ENCODE measurements at places on chromosomes 4 and X. TPM values are rescaled to one million over a fixed set of nuclear protein-coding genes. Genes with fewer than 3 reads are reported as not detected.

Gene IL13RA2
- total RNA-seq, result not detected

Gene NAT8L
- 0.65 TPM for total RNA-seq

Gene RPA4
- total RNA-seq, result 0.42 TPM

Gene SCD5
- 7.0 TPM for total RNA-seq

Gene LINC00632
- not detected for total RNA-seq

Gene MUC7
- not detected for total RNA-seq

Gene LIMCH1
- total RNA-seq, result not detected

Gene YIPF7
- total RNA-seq, result not detected

Gene PRSS12
- not detected for total RNA-seq

Gene GASK1B
- not detected for total RNA-seq

Gene GRIA2
- not detected for total RNA-seq

Gene FATE1
- not detected for total RNA-seq

Gene BCORL1
- 11.6 TPM for total RNA-seq

Gene SPOCK3
- total RNA-seq, result not detected

Gene ATP2B3
- total RNA-seq, result not detected

Gene MEPE
- total RNA-seq, result not detected

Gene EDNRA
- total RNA-seq, result not detected

Gene TEC
- 2.2 TPM for total RNA-seq

Gene ARAP2
- 37.3 TPM for total RNA-seq

Gene HS6ST2
- 0.19 TPM for total RNA-seq

Gene CENPI
- total RNA-seq, result 16.9 TPM

Gene PNMA6A
- total RNA-seq, result 1.2 TPM

Gene IL1RAPL1
- not detected for total RNA-seq

Gene CCDC158
- not detected for total RNA-seq

Gene NWD2
- not detected for total RNA-seq

Gene CSN1S1
- not detected for total RNA-seq

Gene HPGDS
- total RNA-seq, result not detected

Gene RXFP1
- not detected for total RNA-seq

Gene MAMLD1
- total RNA-seq, result 5.8 TPM

Gene FUNDC1
- 10.5 TPM for total RNA-seq

Gene CLCN4
- total RNA-seq, result 0.04 TPM

Gene VCX3A
- total RNA-seq, result not detected

Gene CLDN34
- not detected for total RNA-seq

Gene PAGE2B
- total RNA-seq, result not detected

Gene SERTM2
- not detected for total RNA-seq

Gene USP17L19
- not detected for total RNA-seq

Gene PIR
- 2.1 TPM for total RNA-seq

Gene ODAPH
- total RNA-seq, result not detected

Gene PDGFRA
- not detected for total RNA-seq

Gene POF1B
- not detected for total RNA-seq

Gene RTL9
- total RNA-seq, result not detected

Gene ASB5
- not detected for total RNA-seq

Gene IL2RG
- total RNA-seq, result 317 TPM

Gene FDCSP
- total RNA-seq, result not detected

Gene MAML3
- 0.65 TPM for total RNA-seq

Gene CYP2U1
- 3.1 TPM for total RNA-seq

Gene IL9R
- total RNA-seq, result 1.8 TPM

Gene SPACA5
- not detected for total RNA-seq

Gene CYLC1
- total RNA-seq, result not detected

Gene NAA11
- not detected for total RNA-seq

Gene MTMR8
- total RNA-seq, result 6.0 TPM

Data from activated CD8-positive, alpha-beta memory T cell treated with anti-CD3 and anti-CD28 coated beads for 36 hours (primary cell).